Stimulated activated CD8-positive, alpha-beta memory T cell treated with anti-CD3 and anti-CD28 coated beads, Interleukin-4, amount 100 ng/mL, for 1 hour (primary cell): ENCODE measurements at places on chromosomes 7 and 10.

GRCh38 chr7:91837397-91838070 lies 43.0 kb downstream of the MTERF1 start:
- DNase-seq = no peak

DNA sequence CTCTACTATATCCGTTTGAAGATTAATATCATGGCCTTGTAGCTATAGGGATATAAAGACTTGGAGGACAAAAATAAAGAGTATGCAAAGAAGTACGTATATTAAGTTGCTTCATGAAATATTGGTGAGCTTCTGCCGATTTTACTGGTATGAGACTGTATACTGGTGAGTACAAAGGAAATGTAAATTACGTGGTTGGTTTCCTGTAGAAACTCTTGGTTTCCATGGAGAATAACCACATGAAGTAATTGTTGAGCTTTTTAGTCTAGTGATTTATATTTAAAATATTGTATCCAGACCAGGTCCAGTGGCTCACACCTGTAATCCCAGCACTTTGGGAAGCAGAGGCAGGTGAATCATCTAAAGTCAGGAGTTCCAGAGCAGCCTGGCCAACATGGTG lies 32.2 kb upstream of the GLI3 start:
- no peak for DNase-seq

- no peak for DNase-seq
Observed at GRCh38 chr7:94354953-94355352, 39.7 kb upstream of the COL1A2 start.

DNA sequence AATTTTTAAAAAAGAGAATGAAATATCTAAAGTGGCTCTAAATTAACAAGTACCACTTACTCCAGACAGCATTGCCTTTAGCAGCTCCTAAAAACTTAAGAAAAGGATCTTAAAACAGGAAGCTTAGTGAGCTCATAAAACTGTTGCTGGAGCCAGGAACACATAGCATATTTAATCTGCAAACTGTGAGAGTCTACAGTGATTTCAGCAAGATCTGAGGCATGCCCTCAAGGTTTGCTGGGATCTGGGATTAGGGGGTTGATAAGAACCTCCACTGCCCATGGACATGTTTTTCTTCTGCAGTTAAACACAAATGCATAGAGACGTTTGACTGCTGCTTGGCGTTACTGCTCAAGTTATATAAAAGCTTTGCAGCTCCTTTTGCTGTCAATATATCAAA lies 3.8 kb downstream of the GLI3 start:
- DNase-seq = no peak

DNA sequence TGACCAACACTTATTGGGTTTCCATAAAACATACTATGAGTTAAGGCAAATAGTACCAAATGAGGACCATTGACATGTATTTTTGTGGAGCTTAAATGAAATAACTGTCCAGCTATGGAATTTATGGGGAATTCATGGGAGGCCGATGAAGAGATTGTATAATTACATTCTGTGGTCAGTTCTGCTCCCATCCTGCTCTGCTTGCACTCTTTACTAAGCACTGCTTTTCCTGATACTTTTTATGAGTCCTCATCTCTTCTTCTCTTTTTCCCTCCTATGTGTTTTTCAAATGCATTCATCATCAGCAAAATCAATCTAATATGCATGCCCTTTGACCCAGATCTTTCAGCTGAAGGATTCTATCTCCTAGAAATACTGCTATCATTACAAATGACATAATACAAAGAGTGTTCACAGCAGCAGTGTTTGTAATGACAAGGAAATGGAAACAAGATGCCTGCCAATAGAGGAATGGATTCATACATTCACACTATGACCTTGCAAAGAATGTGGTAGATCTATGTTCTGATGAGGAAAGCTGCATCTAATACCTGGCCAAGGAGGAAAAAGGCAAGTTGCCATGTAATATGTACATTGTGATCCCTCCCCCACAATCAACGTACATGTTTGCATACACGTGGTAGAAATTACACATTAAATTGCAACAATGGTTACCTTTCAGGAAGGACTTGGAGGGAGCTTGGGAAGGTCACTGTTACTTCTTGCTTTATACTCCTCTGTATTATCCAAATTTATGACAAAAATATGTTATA lies 73.9 kb downstream of the PCGF5 start:
- DNase-seq = no peak

DNA sequence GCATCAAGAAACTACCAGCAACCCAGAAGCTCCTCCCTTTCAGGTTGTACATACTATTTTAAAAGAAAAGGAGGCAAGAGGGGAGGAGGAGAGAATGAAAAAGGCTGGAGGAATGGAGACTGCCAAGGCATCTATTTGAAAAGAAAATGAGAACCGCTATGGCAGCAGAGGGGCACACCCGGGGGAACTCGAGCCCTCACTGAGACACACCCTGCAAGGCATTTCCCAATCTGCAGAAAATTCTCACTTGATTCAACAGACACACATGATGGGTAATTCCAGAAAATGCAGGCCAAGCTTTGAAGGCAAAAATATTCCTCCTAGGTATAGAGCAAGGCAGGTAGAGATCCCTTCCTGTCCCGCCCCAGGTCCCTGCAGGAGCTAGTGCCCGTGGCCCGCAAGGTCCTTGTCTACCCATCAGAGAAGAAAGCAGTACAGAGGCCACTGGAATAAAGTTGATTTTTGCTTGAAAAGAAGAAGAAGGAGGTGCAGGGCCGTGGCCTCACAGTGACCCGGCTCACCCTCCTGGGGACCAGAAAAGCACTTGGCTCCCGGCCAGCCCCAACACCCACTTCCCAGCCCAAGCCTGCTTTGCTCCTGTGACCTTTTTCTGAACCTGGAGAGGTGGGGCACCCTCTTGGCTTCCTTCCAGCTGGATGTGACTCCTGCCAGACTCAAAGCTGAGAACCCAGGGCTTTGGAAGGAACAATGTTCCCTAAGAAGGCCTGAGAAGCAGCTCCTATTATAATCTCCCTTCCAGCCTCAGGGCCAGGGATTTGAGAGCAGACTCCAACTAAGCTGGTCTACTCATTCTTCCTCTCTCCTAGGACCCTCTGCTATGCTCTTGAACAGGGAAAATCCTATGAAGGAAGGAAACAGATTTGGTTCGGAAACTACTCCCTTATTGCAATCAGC lies 6.2 kb upstream of the PIK3CG start:
- no peak for DNase-seq

DNA sequence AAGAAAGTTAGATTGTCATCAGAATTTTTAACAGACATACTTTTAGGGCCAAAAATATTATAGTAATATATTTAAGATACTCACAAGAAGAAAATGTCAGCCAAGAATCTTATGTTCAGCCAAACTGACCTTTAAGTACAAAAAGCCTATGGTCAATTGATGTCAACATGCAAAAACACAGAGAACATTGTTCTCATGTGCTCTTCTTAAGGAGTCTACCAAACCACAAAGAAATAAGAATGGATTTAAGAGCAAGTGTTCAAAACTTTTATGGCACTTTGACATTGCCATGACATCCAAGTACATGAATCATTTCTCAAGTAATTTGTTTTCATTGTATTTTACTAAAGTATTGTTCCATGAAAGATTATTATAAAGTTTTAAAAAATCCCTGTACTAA lies 180.4 kb downstream of the TMEM26 start:
- no peak for DNase-seq

- no peak for DNase-seq
Observed at GRCh38 chr10:125064681-125065492, 95.5 kb downstream of the CTBP2 start.

DNA sequence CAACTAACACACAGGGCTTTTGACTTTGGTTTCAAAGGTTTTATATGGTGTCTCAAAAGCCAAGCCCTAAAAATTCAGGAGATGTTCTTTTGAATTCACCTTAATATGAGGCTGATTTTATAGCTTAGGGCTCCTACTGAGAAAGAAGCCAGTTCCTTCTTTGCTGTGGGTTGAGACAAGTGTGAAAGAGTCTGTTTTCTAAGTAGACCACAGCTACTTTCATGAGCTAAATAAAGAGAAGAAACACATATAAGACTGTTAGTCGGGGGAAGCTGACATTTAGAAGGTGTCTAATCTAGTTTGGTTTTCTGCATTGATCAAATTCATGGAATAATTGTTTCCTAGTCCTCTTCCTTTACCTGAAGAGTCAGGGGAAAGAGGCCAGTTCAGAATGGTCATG lies 332.1 kb upstream of the CELF2 start:
- no peak for DNase-seq

- DNase-seq = no peak
Observed at GRCh38 chr7:875051-875450, 1.3 kb upstream of the GET4 start.

DNA sequence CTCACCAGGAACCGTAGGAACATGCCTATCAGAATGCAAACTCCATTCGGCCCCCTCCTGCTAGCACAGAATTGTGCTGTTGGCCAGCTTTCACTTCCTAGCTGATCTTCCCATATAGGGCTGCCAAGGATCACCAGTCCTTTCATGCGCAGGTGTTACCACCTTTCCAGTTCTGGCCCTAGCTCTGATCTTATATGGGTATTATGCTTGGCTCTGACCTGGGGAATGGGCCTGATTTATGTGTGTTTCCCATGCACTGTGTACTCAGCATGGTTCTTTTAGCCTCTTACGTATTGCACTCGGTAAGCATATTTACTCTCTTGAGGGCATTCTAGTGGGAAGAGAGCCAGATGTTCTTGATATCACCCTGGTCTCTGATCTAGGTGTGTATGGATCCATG lies 11.1 kb downstream of the SLC35G1 start:
- DNase-seq = no peak

DNA sequence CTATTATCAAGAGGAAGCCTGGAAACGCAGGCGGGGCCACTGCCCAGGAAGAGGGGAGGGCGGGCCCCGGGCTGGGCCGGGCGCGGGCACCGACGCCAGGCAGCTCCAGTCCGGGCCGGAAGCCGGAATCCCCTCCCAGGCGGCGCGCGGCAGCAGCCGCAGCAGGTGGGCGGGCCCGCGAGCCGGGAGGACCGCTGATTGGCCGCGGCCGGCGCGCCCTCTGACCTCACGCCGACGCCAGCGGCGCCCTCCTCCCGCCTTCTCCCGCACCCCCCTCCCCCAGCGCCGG lies 438 bp downstream of the BCL7B start:
- DNase-seq = peak; percentile 70

DNA sequence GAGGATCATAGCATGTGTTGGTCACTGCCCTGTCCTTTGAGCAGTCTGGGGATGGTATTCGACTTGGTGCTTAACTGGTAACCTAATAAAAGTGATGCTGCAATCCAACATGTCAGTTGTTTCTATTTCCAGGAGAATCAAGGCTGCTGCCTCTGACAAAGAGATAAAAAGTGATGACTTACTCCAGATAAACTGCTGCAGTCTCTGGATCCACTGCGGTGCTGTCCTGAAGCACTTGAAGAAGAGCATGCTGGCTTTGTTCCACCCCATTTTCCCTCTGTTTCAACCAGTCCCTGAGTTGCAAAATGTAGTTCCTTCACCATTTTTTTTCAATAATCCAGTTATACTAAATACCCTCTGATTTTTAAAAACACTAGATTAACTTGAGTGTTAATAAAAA lies 403.5 kb upstream of the ANKRD30A start:
- DNase-seq = no peak

GRCh38 chr10:14784459-14785055 lies 9.9 kb upstream of the FAM107B start:
- DNase-seq = no peak

GRCh38 chr7:98745722-98746318 lies 124.0 kb downstream of the TMEM130 start:
- peak; percentile 45 for DNase-seq

- no peak for DNase-seq
Observed at GRCh38 chr7:74149603-74150002, 24.6 kb upstream of the EIF4H start.

DNA sequence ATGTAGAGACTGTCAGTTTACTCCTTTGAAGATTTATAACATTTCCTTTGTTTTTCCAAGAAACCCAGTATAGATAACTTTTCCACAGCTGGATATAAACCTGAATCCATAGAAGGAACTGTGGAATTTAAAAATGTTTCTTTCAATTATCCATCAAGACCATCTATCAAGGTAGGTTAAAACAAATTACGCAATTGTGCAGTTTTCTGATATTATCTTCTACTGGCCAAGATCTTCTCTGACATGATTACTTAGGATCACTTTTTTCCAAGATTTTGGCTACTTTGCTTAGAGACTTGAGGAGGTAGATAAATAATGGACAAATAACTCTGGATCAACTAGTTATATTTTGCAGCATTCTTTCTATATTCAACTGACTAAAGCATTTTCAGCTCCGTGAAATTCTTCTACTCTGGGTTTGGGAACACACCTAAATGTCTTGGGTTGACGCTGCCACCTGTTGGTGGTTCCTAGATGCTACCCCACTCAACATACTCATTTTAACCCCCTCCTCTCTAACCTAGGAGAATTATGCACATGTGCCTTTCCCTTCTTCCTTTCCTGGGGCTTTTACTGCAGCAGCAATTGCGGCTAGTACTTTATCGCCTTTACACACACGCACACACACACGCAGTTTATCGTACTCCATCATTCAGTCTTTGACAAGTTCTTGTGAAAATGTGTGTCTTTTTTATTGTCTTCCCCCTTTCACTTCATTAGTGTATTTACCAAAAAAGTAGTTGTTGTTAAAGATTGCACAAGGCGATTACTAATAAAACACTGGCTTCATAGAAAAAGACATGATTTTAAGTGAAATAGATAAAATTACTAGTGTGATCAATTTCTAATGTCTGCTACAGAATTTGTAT lies 32.7 kb downstream of the ABCB5 start:
- no peak for DNase-seq

DNA sequence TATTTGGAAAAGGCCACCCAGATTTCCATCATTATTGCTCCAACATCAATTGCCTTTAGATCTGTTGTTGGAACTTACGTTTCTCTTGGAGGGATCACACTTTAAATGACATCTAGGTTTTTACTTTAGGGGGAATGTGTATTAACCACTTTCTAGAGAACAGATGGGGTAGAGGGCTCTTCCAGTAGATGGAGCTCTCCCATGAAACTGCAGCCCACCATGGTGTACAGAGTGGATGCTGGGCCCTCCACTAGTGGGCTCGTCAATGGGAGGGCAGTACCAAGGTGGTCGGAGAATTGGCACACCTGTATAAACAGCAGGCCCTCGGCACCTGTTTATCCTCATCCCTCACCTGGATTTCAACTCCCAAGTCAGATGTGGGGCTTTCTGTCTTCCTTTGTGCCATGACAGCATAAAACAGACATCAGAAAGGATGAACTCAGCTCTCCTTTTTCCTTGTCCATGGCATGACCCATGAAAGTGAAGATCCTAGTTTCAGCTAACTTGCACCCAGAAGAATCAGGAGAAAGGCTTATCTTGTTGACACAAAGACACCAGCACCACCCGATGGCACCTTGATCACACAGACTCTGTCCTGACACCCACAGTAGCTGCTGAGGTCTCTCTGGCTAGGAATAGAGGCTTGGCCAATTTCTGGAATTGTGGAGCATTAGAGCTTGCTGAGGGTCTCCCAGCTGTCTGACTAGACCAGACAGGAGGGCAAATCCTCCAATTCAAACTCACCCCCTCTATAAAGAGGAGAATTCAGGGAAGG lies 150.5 kb downstream of the CYP26A1 start:
- no peak for DNase-seq
